ENCODE measurements at places on chromosomes 16 and 17. TPM values are rescaled to one million over a fixed set of nuclear protein-coding genes. Genes with fewer than 3 reads are reported as not detected.
A peak's percentile ranks its signal among the peaks of the same experiment; 100 is the strongest.

DNA sequence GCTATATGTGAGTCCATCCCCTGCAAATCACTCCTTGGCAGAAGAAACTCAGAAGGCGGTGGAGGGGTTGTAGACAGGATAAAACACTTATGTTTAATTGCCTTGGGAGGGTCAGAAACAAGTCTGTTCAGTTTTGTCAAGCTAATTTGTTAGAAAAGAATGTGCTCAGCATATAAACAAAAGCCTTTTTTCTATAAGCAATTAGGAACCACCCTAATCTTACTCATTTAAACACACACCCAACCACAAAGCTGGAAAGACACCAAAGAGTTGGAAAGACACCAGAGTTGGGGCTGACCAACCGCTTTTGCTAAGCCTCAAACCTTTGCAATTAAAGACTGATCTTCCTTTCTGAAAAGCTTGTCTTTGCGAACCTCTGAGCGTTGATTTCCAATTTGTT, 439.2 kb upstream of the ERCC4 start:
- no peak for DNase-seq

DNA sequence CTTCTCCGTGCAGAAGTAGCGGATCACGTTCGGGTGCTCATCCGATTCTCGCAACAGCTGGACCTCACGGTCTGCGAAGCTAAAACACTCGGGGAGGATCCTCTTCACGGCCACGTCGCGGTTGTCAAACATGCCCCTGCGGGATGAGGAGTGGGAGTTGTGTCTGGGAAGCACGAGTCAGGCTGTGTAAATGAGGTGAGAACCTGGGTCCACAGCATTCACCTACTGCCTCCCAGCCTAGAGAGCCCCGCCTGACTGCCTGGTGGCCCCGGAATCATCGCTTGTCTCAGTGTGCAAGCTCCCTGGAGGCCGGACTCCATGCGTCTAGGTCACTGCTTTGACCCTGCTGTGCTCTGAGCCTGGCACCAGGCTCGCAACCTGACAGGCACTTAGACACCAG, 33.9 kb upstream of the ICAM2 start:
- DNase-seq = no peak

DNA sequence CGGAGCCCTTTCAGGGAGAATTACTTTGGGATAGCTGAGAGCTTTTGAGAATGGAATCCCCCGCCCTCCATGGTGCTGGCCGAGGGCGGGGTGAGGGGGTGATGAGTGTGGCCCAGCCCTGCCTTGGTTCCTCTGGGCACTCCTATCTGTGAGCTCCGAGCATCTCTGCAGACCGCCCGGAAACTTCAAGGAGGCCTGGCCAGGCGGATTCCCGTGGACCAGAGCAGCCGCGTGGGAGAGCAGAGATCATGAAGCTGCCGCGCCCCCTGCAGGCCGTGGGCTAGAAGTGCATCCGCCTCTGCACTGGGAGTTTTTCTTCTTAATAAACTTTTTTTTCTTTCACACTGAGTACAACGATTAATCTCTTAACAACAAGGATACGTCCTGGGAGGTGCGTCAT, 392.9 kb upstream of the EEF2KMT start:
- DNase-seq = peak; percentile 56

DNA sequence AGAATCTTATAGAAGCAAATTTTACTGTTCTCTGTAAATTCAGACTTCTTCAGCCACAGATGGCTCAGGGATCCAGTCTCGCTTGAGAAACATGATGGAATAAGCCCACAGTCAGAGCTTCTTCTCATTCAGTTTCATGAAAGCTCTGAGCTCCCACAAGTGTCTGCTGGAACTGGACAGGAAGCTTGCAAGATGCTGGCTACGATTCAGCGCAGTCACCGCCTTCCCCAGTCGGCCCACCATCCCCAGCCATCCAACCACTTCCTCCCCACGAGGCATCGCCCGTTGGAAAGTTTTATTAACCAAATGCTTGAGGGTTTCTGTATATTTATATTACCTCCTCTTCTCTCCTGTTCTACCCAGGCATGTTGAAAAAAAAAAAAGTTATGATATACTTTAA, 171.7 kb downstream of the ZFHX3 start:
- DNase-seq = peak; percentile 58

TMEM101 gene
- total RNA-seq = 26.1 TPM

BCL6B gene
- 1.2 TPM for total RNA-seq

KRTAP3-1 gene
- total RNA-seq = not detected

CD300E gene
- total RNA-seq = not detected

FGF11 gene
- 16.5 TPM for total RNA-seq

Data from activated CD8-positive, alpha-beta T cell treated with anti-CD3 and anti-CD28 coated beads for 36 hours (primary cell).